Dermis microvascular lymphatic vessel endothelial cell (primary cell): ENCODE measurements at places on chromosomes 3 and 15.

DNA sequence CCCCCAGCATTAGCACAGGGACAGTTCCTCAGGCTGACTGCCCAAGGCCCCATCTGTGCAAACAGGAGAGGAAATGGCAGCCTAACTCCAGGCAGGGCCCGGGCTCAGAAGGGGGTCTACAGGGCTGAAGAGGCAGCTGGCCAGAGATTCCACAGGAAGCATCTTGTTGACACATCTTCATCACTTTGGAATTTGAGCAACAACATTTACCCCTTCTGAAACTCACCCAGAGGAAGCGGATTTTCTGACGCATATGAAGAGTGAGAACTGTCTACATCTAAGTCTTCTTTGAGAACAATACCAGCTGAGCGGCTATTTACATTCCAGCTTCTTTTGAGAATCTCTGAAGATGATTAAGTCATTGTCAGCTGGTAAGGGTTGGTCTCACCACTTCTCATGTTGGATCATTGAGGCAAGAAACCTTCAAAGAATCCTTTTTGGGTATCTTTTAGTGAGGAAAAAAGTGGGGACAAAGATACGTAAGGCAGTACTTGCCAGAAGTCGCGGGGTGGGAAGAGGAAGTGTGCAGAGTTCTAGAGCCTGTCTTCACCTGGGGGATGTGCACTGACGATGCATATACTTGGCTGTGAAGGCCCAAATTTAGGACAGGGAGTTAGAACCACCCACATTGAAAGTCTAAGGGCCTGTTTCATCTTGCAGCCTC is 25.4 kb upstream of the SRP14 start:
- DNase-seq = no peak

DNA sequence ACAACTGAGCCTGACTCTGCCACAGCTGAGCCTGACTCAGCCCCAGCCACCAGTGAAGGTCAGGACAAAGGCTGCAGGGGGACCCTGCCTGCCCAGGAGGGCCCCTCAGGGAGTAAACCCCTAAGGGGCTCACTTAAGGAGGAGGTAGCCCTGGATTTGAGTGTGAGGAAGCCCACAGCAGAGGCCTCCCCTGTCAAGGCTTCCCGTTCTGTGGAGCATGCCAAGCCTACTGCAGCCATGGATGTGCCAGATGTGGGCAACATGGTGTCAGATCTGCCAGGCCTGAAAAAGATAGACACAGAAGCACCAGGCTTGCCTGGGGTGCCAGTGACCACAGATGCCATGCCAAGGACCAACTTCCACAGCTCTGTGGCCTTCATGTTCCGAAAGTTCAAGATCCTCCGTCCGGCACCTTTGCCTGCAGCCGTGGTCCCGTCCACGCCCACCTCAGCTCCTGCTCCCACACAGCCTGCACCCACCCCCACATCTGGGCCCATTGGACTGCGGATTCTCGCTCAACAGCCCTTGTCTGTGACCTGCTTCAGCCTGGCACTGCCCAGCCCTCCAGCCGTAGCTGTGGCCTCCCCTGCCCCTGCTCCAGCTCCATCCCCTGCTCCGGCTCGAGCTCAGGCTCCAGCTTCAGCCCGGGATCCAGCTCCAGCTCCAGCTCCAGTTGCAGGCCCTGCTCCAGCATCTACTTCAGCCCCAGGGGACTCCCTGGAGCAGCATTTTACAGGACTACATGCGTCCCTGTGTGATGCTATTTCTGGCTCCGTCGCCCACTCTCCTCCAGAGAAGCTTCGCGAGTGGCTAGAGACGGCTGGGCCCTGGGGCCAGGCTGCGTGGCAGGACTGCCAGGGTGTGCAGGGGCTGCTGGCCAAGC is 6.2 kb downstream of the C15orf39 start:
- no peak for DNase-seq

DNA sequence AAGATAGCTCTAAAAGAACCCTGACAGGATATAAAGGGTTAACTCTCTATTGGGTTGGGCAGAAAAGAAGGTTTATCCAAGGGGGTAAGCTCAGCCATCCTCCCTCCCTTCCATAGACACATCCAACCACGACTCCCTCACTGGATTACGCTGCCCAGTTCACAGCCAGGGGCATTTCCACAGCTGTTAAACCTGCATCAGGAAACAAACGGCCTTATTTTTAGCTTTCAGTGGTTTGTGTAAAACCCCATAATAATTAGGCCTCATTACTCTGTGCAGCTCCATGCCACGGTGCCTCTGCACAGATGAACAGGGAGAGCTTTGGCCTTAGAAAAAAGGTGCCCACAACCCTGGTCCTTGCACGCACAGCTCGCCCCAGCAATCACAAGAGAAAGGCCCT is 110.6 kb downstream of the GABRB3 start:
- DNase-seq = no peak

DNA sequence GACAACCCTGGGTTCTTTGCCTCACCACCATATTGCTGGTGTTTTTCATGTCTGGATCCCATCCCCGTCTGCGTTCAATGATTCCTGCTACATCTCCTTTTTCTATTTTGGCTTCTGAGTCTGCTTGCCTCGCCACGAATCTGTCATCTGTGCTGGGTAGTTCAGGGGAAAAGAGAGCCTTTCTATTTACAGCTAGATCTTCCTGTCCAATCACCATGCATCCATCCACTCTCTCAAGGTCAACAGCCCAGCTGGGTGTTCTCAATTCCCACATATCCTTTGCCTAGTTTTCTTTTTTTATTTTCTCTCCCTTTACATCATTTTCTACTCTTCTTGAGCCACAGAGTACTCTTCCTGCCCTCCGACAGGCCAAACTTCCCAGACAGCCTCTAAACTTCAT is 104.8 kb upstream of the RAD18 start:
- DNase-seq = no peak

DNA sequence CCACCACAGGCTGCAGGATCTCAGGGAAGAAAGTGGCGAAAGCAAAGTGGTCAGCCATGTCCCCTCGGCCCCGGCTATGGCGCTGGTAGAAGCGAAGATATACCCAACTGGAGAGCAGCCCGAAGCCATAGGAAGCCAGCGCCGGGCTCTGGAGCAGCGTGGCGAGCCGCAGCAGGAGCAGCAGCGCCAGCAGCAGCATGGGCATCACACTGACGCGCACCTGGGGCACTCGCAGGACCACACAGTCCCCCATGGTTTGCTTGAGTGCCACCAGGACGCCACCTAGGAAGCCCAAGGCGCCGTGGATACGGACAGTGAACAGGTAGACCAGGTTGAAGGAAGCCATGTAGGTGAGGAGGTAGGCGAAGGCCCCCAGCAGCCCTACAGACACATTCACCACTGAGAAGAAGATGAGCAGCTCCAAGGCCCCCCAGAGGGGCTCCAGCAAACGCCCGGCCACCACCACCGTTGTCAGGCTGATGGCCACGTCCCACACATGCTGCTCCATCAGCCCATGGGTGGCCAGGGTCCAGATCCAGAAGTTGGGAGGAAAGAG is 888 bp downstream of the TMEM115 start:
- no peak for DNase-seq
